ENCODE measurements at places on chromosomes 12 and 14. TPM values are rescaled to one million over a fixed set of nuclear protein-coding genes. Genes with fewer than 3 reads are reported as not detected.

GRCh38 chr14:56125772-56126636, 7.8 kb downstream of the PELI2 start:
- DNase-seq, result no peak

DNA sequence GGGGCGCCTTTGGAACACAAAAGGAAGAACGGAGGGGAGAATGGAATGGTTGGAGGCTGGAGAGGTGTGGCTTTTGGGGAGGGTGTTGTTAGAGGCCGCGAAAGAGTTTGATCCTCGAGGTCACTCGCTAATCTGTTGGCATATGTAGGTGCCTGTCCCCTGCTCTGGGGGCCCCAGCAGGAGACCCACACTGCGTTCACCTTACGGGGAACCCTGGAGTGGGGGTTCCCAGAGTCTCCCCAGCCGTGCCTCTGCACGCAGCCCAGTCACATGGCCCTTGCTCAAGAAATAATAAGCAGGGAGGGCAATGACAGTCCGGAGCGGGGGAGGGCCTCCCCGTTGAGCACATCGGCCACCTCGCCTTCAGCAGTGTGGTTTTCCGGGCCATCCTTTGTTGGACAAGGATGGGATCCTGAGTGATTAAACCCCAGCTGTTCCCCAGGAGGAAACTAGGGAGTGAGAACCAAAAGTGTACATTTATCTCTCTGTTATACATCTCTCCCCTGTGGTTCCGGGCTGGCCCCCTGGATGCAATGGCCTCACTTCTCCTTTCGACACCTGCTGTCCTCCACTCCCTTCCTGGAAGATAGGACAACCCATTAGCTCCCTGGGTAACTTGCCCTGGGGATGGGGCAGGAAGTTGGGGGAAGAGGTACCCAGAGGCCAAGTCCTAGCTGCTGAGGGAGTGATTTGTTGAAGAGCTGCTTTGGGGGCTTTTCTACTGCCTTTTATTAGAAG, 1.3 kb downstream of the PLEKHG3 start:
- DNase-seq, result peak; percentile 76

GRCh38 chr12:50211392-50212070, 44.4 kb upstream of the CERS5 start:
- DNase-seq, result no peak

DNA sequence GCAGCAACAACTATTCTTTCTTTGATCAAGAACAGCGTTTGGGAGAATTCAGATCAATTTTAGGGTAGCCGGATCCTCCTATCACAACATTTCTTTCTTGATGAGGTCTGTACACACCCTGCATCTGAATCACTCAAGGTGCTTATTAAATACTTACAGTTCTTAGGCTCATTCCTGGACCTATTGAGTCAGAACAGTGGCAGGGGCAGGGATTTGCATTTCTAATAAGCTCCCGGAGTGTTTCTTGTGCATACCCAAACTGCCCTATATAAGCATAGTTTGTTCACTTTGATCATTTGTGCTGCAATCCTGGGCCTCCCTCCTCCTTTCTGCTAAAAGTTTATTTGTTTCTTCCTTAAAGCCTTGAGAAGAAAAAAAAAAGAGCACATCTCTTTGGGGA, 80.5 kb upstream of the RPH3A start:
- DNase-seq, result no peak

DNA sequence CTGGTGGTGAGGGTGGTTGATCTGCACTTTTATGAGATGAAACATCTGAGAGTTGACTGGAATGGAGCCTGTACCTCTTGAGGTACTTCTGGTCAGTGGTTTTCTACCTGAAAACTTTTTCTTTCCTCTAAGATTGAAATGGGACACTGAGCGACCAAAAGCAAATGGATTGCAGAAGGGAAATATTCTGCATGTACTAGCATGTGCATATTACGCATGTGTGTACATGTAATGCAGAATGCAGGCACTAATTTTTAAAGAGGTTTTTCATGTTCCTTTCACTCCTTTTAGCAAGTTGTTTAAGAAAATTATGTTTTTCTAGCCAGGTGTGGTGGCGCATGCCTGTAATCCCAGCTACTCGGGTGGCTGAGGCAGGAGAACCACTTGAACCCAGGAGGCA, 28.7 kb upstream of the EID3 start:
- DNase-seq, result no peak

DNA sequence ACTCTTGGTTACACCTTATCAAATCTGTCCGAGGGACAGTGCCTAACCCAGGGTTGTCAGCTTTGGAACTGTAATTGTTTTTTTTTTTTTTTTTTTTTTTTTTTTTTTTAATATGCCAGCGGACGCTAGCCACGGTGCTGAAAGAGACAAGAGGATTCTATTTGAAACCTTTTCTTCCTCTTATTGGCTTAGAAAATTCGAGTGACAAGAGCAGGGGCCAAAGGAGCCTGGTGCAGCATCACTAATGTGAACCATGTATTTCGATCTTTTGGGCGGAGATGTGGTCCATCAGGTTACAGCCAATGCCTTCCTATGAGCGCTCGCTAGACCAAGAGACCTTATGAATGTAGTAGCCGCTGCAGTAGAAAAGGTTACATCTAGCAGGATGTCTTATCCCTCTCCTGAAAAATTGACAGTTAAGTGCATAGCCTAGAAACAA, 922 bp downstream of the PTPRR start:
- no peak for DNase-seq

DNA sequence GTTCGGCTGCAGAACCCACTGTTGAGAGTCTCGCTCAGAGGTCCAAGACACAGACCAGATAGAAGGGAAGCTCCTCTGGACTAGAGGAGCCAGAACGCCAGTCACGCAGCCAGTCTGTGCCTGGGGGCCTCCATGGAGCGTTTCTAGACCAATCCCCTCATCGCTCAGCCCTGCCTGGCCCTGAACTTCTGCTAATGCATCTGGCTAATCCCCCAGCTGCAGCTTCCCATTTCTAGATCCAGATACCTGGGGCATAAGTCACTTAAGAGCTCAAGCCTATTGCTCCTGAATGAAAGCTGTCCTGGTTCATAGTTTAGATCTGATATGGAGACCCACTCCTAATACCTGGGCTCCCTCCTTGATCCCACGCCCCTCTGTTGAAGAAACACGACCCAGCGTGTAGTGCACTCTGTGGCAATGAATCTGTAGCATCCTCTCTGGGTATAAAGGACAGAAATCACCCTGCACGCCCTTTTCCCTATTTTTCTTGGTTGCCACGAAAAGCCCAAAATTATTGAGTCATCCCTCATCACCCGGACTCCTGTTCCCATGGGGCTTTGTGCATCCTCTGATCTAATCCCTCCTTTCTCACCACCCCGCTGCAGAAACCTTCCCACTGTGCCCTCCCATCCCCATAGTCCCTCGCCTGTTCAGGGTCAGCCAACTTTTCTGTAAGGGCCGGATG, 341.6 kb upstream of the FKBP4 start:
- DNase-seq, result no peak

The ITGA7 gene
- 606 TPM for total RNA-seq

The LRRK2 gene
- 12.9 TPM for total RNA-seq

The PRIMA1 gene
- 6.1 TPM for total RNA-seq

The PLCZ1 gene
- 1.3 TPM for total RNA-seq

The FAM177A1 gene
- total RNA-seq, result 55.2 TPM

The KRT71 gene
- total RNA-seq, result not detected

The POTEM gene
- total RNA-seq, result not detected
